Right hindlimb (tissue), 1 donor: ENCODE measurements at places on chromosomes 1 and 21.

- no peak for DNase-seq
These were observed 854.4 kb downstream of the LTN1 start for GRCh38 chr21:28138272-28138671.

DNA sequence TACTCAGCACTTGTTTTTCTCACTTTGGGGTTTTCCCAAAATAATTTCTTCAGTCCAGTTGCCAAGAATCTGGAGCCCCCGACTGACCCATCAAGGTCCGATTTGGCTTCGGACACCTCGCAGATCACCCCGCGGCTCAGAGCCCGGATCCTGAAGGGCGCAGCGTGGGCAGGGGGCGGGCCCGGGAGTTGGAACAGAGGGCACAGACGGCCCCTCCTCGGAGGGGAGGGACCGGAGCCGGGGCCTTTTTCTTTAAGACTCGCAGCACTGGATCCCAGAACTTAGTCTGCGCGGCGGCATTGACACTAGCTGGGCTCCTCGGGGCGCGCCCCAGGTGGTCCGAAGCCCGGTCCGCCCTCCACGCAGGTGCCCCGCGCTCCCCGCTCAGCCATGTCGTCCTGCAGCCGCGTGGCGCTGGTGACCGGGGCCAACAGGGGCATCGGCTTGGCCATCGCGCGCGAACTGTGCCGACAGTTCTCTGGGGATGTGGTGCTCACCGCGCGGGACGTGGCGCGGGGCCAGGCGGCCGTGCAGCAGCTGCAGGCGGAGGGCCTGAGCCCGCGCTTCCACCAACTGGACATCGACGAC, at the start of gene CBR3:
CBR3 (plus strand) TSS at position 277 of the 588 bp plus-strand sequence; CDS start at position 391, 114 bp downstream.
- peak; percentile 52 for DNase-seq

- DNase-seq: no peak
These were observed 526.2 kb downstream of the MRPL39 start for GRCh38 chr21:25081096-25081495.

GRCh38 chr1:232880354-232880753, 70.1 kb upstream of the NTPCR start:
- no peak for DNase-seq

DNA sequence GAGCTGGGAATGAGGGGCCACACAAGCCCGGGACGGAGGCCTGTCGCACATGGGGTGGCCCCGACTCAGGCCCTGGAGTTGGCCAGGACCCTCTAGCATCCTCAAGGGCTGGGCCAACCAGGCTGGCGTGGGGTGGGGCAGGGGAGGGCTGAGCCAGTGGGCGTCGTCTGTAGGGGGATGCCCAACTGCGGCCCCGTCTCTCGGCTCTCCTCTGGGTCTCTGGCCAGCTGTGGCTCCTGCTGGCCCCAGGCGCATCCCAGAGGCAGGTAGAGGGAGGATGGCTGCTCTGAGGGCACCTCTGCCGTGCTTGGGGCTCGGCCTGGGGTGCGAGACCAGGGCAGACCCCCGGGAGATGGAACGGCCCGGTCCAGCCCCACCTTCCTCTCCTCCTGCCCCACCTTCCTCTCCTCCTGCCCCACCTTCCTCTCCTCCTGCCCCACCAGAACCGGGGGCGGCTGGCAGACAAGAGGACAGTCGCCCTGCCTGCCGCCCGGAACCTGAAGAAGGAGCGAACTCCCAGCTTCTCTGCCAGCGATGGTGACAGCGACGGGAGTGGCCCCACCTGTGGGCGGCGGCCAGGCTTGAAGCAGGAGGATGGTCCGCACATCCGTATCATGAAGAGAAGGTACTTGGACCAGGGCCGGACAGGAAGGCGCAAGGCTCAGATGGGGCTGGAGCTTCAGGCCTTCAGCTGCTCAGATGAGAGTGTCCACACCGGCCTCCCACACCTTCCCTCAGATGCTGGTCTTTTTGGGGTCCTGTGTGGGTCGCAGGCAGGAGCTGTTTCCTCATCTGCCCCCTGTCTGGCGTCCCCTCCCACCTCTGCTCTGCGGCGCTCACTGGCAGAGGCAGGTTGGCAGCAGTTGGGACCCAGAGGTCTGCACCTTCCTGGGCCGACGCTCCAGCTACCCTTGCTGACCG, 6.2 kb downstream of the SAMD11 start:
- DNase-seq: no peak

DNA sequence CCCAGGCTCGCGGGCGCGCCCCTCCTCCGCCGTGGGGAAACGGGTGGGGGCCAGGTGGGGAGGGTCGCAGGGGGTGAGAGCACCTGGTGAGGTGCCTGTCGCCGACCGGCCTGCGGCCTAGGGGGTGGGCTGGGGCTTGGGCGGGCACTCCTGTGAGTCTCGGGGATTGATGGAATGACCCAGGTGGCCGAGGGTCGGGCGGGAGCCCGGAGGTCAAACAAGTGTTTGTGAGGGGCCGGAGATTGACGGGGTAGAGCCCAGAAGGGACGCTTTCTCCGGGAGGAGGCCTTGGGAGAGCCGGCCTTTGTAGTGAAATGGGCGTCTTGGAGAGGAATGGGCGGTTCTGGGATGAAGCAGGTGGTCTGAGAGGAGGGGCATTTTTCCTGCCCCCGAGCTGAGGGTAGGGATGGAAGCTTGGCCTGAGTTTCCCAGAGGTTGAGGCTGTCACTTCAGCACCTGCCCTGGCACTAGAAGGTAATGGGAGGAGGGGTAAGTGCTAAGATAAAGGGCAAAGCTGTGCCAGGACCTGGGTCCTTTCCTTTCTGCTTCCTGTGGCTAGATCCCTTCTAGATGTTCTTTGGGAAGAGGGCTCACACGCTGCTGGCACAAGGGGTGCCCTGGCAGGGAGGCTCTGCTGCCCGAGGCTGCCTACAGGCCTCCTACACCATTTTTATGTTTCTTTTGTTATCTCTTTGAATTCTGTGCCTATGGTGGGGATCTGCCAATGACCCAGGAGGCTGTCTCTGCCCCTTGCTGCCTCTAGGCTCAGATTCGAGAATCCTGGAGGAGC, 56.1 kb downstream of the NDUFS5 start:
- DNase-seq: no peak

DNA sequence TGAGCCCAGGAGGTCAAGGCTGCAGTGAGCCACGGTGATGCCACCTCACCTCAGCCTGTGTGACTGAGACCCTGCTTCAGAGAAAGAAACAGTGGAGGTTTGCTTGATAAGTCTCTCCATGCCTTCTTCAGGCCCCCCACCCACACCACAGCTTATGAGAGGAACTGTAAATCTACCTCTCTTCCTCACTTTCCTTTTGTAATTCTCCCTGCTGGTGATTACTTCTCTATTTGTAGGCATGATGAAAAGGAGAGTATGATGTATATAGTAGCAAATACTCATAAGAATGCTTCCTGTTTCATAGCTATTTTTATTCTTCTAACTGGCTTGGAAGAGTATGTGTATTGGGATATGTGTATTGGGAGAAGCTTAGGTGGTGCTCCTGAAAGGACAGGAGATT, 186.3 kb downstream of the VPS13D start:
- DNase-seq: no peak

GRCh38 chr1:117068580-117068979, 8.5 kb downstream of the TTF2 start:
- no peak for DNase-seq

GRCh38 chr1:42930178-42931107, 28.2 kb downstream of the SLC2A1 start:
- DNase-seq: no peak

GRCh38 chr1:47976728-47977127, 20.5 kb downstream of the TRABD2B start:
- no peak for DNase-seq

GRCh38 chr1:214658785-214659184, 55.8 kb downstream of the CENPF start:
- DNase-seq: peak; percentile 24

- no peak for DNase-seq
These were observed 51.6 kb downstream of the PIK3CD start for GRCh38 chr1:9703165-9703509.

DNA sequence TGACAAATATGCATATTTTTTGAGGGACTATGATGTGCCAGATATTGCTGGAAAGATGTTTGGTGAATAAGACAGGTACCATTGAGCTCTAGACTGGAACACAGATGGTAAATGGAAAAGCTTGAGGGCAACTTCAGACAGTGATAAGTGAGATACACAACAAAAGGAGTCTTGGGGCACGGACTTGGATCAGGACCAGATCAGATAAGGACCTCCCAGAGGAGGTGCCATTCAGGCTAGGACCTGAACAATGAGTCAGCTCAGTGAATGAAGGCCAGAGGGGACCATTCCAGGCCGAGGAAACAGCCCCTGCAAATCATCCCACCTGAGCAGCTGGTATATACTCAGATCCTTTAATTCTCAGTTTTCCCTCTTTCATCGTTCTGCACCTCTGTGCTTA, 1.8 kb upstream of the KCNJ15 start:
- DNase-seq: no peak

GRCh38 chr1:36834586-36834985, 199.7 kb downstream of the GRIK3 start:
- DNase-seq: no peak

DNA sequence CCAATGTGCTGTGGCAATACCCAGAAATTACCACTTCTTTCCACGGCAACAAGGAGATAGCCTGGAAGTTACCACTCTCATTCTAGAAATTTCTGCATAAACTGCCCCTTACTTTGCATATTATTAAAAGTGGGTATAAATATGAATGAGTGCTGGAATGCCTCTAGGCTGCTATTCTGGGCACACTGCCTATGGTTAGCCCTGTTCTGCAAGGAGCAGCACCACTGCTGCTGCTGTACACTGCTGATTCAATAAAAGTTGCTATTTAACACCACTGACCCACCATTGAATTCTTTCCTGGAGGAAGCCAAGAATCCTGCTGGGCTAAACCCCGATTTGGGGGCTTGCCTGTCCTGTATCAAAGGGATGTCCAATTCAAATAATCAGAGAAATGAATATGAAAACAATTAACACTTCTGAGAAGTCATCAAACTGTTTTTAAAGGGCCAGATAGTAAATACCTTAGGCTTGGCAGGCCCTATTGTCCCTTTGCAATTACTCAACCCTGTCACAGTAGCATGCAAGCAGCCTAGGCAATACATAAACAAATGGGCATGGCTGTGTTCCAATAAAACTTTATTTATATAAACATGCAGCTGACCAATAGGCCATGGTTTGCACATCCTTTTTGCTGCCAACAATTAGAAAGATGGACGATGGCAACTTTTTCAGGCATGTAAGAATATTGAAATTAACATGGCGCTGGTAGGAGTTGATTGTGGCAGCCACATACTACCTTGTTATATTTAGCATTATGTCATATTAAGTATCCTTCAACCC, 369.4 kb upstream of the B3GALT2 start:
- DNase-seq: no peak

DNA sequence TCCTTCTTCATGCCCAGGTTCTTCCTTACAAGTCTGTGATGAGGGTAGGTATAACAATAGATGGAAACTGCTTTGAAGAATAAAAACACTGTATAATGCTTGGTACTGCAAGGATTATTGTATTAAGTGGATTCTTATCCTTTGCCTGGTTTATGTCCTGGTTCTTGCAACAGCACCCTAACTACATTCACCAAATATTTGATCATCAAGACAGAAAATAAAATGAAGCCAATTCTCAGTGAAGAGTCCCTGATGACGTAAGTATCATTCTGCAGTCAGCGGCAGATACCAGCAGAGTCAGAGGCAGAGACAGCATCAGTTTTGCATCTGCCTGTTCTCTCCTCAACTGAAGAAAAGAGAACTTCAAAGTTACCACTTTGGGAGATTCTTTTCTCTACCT, 19.7 kb downstream of the ARHGEF11 start:
- DNase-seq: no peak

DNA sequence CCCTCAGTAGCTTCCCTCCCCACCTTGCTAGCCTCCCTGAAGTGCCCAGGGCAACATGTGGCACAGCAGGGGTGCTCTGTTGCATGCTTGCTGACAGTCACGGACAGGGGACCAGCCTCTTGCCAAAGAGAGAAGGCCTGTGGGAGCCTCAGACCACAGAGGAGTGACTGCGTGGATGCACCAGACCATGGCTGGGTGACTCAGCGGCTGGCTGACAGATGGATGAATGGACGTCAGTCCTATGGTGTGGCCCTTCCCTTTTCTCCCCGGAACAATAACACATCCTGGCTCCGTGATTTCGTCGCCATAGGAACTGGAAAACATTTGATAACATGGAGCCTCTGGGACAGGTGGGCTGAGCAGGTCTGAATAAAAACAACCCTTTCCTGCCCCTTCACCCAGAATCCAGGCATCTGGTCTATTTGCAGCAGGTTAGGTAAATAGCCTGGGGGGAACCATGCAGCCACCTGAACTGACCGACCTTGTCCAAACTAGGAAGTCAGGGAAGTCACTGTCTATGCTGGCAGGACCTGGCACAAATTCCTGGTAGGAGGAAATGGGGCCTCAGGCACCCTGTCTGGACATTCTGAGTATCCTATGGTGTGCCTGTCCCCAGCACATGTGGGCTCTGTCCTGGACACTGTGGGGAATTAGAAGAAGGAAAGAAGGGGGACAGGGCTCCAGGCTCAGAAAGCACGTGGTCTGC, 53.3 kb downstream of the NENF start:
- DNase-seq: peak; percentile 45

DNA sequence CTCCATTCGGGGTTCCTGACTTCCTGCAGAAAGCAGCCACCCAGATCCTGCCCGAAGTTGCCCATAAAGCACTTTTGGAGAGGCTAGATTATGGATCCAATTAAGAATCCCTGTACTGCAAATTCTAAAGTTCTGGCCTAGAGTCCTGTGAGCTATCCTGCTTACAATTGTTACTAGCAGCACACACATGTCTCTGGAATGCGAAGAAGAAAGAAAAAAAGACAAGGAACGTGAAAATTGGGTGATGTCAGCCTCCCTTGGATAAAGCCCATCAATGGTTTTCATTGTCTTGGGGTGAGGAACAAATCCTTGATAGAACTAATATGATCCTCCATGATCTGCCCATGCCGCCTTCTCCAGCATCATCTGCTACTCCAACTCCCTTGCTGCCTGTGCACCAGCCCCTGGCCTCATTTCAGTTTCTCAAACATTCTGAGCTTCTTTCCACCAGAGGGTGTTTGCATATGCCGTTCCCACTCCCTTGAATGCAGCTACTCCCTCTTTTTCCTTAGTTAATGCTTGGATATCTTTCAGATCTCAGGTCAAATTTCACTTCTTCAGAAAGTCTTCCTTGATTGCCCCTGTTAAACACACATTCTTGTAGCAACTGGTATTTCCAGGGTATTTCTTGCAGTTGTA, 94.0 kb downstream of the ST6GALNAC5 start:
- no peak for DNase-seq

GRCh38 chr1:216306830-216307229, 116.4 kb downstream of the USH2A start:
- DNase-seq: no peak

- DNase-seq: no peak
These were observed 2.0 kb downstream of the NPPB start for GRCh38 chr1:11856698-11857097.

GRCh38 chr1:53416269-53416813, 42.9 kb upstream of the DMRTB1 start:
- DNase-seq: no peak

DNA sequence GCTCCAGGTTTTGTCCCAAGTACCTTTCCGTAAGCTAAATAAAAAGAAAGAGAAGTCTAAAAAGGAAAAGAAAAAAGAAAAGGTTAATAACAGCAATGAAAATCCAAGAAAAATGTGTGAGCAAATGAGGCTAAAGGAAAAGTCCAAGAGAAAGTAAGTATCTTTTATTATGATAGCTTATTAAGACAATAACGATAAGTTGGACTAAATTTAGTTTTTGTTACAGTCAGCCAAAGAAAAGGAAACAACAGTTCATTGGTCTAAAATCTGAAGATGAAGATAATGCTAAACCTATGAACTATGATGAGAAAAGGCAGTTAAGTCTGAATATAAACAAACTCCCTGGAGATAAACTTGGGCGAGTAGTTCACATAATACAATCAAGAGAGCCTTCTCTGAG, 31.5 kb downstream of the BRDT start:
- no peak for DNase-seq

- DNase-seq: peak; percentile 81
These were observed 21.8 kb upstream of the PDC start for GRCh38 chr1:186482661-186483255.
